ENCODE measurements at places on chromosomes 11 and 22.
A peak's percentile ranks its signal among the peaks of the same experiment; 100 is the strongest.

DNA sequence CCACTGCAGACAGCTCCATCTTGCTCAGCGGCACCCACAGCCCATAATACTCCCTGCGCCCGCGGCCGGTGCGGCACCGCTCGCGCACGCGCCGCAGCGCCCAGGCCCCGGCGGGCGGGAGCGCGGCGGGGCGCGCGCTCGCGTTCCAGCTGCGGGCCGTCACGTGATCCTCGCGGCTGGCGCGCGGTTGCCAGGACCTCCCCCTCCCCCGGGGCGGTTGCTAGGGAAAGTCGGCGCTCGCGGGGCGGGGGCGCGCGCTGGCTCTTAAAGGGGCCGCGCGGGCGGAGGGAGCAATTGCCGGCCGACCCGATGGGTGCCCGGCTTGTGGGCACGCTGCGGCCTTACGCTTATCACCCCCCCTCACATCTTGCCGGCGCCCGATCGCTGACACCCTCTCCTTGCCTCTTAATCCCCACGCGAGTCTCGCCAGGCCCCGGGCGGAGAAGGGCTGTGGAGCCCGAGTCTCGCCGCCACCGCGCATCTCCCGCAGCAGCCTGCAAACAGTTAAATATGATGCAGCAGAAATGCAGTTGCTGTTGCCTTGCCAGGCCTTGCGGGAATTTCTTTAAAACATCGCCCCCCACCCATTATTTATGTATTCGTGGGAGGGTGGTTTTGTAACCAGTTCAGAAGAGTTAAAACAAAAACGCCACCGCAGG, at the start of gene CBX6:
Gene CBX6, minus strand, starts transcription at position 45 of the 659 bp plus-strand sequence. Its CDS starts 26 bp downstream, at position 19.
- peak; percentile 95 for DNase-seq

GRCh38 chr22:19766511-19767426, 6.2 kb downstream of the TBX1 start:
- DNase-seq = peak; percentile 47

DNA sequence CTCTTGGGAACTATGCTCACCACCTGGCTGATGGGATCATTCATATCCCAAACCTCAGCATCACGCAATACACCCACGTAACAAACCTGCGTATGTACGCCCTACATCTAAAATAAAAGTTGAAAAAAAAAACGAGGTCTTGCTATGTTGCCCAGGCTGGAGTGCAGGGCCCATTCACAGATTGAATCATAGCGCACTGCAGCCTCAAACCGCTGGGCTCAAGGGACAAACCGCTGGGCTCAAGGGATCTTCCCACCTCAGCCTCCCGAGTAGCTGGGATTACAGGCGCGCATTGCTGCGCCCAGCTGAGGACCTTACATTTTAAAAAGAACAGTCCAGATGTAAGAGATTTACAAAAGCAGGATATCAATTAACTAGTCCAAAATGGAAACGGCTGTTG, 41.9 kb upstream of the EMID1 start:
- no peak for DNase-seq

GRCh38 chr11:5274395-5274794, 4.7 kb upstream of the HBE1 start:
- no peak for DNase-seq

- no peak for DNase-seq
Observed at GRCh38 chr11:66107600-66108510, 37.8 kb downstream of the PACS1 start.

DNA sequence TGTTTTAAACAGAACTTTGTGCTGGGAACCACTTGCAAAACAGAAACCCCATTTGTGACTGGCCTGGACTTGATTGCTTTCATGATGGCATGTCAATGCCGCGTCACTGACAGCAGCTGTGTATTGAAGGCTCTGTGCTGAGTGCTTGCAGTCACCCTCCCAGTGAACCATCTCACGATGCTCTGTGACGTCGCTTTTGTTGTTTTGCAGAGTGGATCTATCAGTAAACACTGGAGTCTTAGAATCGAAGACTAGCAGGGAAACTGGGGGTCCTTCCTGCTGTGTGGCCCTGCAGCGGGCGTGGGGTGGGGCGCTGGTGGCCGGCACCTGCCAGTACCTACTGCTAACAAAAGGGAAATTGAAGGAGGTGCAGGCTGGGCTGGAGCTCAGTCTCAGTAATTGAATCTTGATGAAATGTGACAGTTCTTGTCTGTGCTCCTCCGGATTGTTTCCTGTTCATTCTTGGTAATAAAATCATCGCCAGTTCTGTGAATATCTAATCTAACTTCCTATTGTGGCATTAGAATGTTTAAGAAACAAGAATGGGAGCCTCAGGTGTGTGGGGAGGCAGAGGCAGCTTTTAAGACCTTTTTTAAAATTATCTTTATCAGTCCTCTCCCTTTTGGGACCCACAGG, 50.5 kb upstream of the PARVG start:
- DNase-seq = no peak

DNA sequence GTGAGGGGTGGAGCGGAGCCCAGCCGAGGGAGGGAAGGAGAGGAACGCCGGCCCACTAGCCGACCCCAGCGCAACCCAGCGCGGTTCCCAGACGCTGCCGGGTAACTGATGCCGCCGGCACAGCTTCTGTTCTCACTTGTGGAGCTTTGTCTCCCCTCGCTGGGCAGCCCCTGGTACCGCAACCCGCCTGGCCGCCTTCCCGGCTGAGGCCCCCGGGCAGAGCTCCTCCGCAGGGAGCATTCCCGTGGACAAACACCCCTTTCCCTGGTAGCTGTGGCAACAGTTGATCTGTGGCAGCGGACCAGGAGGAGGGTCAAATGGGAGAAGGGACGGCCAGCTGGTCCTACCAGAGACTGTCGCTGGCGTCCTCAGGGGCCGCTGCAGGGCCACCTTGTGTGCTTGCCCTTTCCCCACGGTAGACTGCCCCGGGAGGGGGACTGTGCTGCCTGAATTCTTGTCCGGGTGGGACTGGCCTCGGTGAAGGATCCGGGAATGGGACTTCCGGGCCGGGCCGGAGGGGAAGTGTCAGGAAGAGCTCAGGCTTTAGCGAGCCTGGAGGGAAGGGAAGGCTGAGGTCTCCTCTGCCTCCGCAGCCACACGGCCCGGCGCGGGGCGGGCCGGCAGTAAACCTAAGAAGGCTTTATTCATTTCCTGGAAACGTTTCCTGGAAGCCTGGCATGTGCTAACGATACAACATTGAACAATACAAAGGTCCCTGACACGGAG, 468.0 kb downstream of the OPCML start:
- no peak for DNase-seq

GRCh38 chr11:134725716-134726639, 313.9 kb upstream of the B3GAT1 start:
- DNase-seq = no peak

Measured in CD4-positive, alpha-beta T cell treated with Interleukin-21 for 1 hour (primary cell).